ENCODE measurements at places on chromosomes 3 and 15.

DNA sequence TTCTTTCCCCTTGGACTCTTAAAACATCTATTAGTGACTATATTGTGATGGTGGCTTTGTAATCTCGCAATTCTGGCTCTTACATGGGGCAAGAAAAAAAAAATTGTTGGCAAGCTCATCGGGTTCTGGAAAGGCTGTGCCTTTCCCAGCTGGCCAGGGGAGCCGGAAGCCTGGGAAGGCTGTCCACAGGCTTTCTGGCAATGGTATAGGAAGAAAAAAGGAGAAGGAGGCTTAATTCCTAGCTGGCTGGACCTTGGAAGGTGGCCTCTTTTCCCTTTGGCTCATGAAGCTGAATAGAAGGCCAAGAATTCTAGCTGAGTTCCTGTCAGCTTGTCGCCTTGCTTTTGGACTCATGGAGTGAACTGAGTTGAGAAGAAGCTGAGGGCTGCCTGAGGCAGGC is 243.5 kb upstream of the SEMA6D start:
- no peak for DNase-seq

DNA sequence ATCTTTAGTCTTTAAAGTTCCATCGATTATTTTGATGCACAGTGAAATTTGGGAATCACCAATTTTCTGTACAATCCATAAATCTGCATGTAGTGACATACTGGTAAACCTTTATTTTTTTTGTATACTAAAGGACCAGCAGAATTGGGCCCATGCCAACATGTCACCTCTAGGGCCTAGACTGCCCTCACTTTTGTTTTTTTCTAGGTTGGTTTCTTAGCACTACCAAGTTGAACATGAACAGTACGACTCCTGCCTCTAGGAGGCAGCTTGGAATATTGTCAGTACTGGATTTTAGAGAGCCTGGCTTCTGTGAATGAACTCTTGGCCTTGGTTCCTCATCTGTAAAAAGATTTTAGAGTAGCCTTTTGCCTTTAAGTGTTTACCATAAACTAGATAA is 32.3 kb downstream of the NKIRAS1 start:
- no peak for DNase-seq

- no peak for DNase-seq
Measured at GRCh38 chr3:195727606-195728195, 6.9 kb downstream of the MUC20 start.

GRCh38 chr3:43689766-43690399 is 855 bp upstream of the ABHD5 start:
- peak; percentile 2 for DNase-seq

GRCh38 chr3:12968541-12968940 is 104.7 kb downstream of the IQSEC1 start:
- DNase-seq, result no peak

- no peak for DNase-seq
Measured at GRCh38 chr15:94970096-94970495, 738.7 kb downstream of the MCTP2 start.

DNA sequence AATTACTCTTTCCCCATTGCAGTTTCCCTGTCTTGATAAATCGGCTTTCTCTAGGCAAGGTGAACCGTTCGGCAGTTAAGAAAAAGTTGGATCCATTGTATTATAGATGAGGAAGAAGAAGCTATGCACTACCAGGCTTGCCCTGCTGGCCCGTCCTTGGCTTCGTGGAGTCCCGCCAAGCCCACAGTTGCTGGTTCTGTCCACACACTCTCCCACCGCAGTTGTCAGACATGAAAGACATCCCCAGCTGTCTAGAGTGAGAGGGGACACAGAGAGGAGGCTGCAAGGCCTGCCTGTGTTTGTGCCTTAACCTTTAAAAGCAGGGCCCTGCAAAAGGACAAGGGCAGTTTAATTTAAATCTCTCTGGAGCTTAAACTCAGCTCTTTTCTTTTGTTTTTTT is 47.2 kb upstream of the PLCL2 start:
- no peak for DNase-seq

DNA sequence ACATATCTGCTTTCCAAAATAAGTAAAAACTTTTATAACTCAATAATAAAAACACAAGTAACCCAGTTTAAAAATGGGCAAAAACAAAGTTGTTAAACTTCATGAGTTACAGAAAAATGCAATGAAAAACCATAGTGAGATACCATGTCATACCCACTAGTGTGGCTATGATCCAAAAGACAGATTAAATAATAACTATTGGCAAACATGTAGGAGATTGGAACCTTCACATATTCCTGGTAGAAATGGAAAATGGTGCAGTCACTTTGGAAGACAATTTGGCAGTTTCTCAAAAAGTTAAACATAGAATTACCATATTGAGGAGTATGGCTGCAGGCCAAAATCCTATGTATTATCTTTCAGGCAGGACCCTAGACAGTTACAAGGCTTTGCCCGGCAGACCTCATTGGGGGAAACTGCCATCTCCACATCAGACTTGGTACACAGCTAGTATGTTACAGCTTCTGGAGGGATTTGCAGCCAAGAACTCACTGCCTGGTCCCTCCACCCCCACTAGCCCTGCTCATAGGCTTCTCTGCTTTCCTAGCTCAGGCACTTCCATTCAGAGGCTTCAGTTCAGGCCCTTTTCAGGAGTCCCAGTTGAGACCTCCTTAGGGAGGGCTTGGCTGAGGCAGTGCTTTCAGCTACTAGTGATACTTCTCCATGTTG is 147.8 kb downstream of the NEK10 start:
- DNase-seq, result no peak

- DNase-seq, result no peak
Measured at GRCh38 chr3:4097801-4098200, 205.4 kb upstream of the SETMAR start.

- no peak for DNase-seq
Measured at GRCh38 chr3:194852831-194853508, 167.3 kb downstream of the FAM43A start.

- DNase-seq, result no peak
Measured at GRCh38 chr15:27563765-27564370, 535.2 kb downstream of the OCA2 start.

GRCh38 chr3:112115161-112115739 is 17.8 kb downstream of the GCSAM start:
- DNase-seq, result no peak

- no peak for DNase-seq
Measured at GRCh38 chr3:31227131-31227562, 305.6 kb upstream of the STT3B start.

GRCh38 chr3:124213641-124214040 is 221.7 kb upstream of the ROPN1 start:
- no peak for DNase-seq

- no peak for DNase-seq
Measured at GRCh38 chr3:46857485-46858341, 5.5 kb downstream of the MYL3 start.

GRCh38 chr3:24756101-24756888 is 261.6 kb upstream of the THRB start:
- no peak for DNase-seq

DNA sequence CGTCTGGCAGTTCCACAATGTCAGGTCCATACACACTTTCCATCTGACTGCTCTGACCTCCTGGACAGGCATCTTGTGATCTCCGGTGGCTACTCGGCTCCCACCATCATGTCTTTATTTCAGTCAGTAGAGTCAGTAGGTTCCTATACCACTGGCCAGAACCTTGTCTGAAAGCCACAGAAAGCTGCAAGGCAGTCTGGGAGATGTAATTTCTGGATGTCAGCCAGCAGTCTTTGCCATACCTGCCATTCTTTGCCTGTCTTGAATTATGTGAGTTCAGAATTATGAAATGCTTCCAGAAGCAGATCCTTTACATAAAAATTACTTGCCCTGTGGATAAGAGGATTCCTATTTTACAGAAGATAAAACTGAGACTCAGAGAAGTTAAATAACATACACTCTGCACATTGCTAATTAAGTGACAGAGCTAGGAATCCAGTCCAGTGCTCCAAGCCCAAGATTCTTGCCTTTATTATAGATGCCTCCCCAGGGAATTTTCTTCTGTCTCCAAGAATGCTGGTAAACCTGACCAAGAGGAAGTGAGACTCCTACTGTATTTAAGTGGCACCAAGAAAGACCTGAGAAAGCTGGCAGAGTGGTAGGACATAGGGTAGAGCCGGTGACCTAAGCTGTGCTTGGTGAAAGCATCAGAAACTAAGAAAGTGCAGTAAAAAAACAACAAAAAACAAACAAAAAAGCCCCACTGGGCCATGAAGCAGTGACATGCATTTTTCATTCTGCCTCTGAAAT is 75.6 kb downstream of the IQCH start:
- DNase-seq, result no peak

- no peak for DNase-seq
Measured at GRCh38 chr15:71098920-71099319, 16.4 kb upstream of the THSD4 start.

All from NCI-H748 treated with DMSO at 0.1 percent for 48 hours (cell line).